ENCODE measurements at places on chromosomes 2 and 18.
A peak's percentile ranks its signal among the peaks of the same experiment; 100 is the strongest.

DNA sequence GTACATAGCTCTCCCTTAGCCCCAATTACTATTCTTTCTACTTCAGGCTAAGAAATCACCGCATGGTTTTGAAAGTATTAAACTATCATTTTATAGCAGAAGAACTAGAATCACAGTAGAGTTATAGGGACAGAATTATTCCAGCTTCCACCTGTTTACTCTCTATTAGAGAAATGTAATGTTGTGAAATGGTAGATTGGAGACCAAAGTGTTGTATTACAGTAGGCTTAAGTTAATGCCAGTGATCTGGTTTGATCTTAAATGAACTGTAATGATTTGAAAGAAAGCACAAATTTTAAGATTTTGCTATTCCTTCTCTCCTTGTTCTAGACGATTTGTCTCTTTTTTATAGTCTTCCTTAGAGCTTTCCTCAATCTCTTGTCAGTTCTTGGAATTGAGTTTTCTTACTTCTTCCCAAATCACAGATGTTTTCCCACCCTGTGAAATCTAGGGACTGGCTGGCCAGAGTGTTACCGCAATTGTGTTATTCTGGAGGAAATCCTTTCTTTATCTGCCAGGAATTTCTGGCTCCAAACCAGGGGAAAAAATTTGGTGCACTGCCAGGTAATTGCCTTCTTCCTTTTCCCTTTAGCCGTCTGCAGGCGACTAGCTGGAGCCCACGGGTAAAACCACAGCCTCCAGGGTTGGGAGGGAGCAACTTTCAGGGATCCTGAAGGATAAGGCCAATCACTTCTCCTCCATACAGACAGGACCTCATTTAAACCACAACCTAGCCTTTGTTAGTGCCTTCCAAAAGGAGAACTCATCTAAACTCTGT is 51.7 kb downstream of the NOP58 start:
- DNase-seq, result no peak

- no peak for DNase-seq
Observed at GRCh38 chr2:180728928-180729559, 251.4 kb upstream of the UBE2E3 start.

DNA sequence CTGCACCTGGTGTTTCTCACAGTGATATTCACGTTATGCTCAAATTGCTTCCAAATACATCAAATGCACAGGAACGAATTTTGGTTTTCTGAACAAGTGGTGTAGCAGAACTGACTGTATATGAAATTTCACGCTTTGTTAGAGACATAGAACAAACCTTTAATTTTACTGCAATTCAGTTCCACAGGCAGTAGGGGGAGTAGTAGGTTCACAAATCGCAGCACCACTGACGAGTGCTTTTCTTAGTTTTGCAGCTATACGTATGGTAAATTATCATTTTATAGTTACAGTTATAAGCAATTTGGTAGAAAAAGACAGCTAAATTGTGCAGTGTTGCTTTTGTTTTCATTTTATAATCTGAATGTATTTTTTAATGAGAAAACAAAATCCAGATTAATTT is 113.3 kb downstream of the KIAA1328 start:
- DNase-seq, result no peak

DNA sequence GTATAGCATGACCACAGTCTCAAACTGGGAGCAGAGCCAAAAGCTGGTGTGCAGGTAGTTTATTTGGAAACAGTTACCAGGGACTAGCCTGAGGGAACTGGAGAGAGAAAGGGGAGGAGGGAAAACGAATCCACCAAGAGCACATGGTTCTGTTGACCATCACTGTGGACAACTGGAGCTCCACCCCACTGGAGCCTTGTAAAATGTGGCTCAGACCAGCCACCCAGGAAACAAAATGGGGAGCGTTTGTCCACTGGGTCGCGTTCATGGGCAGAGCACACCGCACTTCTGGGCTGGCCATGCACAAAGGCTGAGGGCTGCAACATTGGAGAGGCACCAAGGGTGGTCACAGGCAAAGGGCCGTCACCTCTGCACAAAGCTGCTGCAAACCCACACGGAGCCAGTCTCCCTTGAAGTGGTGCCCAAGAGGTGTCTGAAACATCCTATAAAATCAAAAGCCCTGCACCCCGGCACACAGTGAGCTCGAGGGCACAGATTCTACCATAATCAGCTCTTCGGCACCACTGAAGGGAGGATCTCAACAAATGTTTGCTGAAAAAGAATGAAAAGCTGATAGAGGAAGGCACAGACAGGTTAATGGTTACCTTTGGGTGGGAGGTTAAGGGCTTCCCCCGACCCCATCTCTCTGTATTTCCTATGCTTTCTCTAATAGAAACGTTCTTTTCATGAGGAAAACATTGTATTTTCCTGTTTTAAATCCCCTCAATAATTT is 192.9 kb downstream of the INHBB start:
- no peak for DNase-seq

DNA sequence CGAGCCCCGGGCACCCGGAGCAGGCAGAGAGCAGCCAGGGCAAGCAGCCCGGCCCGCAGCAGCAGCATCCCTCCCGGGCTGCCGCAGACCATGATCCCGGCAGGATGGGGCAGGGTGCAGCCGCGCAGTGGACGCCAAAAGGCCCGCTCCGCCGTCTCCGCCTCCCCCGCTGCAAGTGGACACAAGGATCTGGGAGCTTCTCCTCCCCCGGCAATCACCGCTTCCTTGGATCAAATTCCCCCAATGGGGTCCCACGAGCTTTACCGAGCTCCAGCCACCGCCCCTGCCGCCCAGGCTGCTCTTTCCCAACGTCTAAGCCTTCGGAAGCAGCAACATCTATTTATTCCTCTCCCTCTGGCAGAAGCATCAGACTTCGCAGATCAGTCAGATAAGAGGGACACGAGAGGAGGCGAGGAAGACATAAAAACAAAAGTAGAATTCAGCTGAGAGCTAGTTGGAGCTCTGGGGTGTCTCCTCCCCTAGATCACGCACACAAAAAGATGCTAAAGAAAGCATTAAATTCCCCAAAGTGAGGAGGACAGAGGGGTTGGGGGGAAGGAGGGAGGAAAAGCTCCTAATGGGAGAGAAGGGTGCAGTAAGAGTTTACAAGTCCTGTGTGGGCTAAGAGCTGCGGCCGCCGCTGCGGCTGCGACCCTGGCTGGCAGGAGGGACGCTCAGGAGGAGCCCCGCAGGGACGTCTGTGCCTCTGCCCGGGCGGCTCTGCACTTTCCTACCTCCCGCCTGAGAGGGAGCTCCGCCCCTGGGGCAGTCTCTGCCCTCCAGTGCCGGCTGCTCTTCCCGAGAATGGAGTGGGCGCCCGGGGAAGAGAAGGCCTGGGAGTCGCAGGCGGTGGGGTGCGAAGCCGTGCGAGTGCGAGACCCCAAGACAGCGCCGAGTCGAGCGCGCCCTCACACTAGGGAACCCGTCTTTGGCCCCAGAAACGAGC is at the start of gene FRZB:
FRZB (minus strand) TSS at position 177 of the 946 bp plus-strand sequence; CDS start at position 92, 85 bp downstream.
- DNase-seq, result peak; percentile 32

- peak; percentile 37 for DNase-seq
Observed at GRCh38 chr2:166381-166780, 97.5 kb downstream of the SH3YL1 start.

DNA sequence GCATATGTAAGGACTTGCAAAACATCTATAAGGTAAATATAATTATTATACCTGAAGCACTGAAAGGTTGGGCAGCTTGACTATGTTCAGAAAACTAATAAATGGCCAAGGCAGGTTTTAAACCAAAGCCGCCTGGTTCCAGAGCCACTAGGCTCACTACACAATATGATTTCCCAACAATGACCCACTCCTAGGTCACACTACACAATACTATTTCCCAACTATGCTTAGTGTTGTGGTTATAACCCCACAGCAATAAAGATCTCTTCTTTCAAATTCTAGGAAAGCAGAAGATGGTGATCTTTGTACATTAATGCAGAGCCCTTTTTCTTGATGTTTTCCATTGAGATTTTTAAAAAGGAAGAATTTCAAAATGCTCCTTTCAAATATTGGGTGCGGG is 180.4 kb downstream of the CYRIA start:
- DNase-seq, result no peak

DNA sequence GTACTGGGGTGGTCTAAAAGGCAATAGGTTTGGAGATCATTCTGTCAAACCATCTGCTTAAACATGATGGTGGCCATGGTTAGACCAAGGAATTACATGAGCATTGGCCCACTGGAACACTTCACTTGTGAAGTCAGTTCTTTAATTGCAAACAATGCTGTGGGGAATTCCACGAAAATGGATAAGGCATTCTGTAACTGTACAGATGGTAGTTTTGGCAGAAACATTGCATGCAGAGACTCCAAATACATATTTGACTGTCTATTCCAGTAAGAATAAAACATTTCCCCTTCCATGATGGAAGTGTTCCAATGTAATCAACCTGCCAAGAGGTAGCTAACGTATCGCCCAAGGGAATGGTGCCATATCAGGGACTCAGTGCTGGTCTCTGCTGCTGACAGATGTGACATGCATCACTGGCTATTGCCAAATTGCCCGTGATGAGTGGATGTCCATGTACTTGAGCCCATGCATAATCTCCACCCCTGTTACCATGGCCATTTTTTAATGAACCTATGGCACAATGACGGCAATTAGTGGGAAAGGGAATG is 417.9 kb downstream of the CDH7 start:
- no peak for DNase-seq

- peak; percentile 39 for DNase-seq
Observed at GRCh38 chr2:149160701-149161217, 122.3 kb downstream of the LYPD6B start.

- no peak for DNase-seq
Observed at GRCh38 chr2:174454566-174454965, 32.3 kb downstream of the GPR155 start.

GRCh38 chr2:99726691-99727090 is 236.9 kb upstream of the REV1 start:
- no peak for DNase-seq

DNA sequence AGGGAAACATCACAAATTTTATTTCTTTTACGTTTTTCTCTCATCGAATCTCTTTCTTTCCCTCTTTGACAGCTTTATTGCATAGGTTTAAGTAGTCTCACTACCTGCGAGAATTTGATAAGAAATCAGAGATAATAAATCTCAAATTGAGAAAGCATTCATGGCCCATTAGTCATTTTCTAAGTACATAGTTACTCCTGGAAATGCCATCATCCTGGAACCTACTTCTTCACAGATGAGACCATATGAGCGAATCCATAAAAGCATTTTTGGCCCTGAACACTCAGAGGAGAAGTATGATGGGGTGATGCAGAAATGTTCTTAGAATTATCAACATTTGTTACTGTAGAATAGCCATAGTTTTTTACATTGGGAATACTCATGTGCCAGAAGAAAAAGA is 138.0 kb upstream of the ARHGAP28 start:
- DNase-seq, result no peak

All from activated T-cell treated with anti-CD3 and anti-CD28 coated beads, Interleukin-2, amount 50 U/mL, for 24 hours (primary cell).